ENCODE measurements at places on chromosomes 5 and 9. TPM values are rescaled to one million over a fixed set of nuclear protein-coding genes. Genes with fewer than 3 reads are reported as not detected.

CA9 gene
- 0.21 TPM for total RNA-seq

GRCh38 chr5:156920861-156921431 lies 42.1 kb downstream of the TIMD4 start:
- DNase-seq = no peak

HTR4 gene
- total RNA-seq = not detected

PTGDS gene
- 1.2 TPM for total RNA-seq

LRRC14B gene
- total RNA-seq = not detected

DNA sequence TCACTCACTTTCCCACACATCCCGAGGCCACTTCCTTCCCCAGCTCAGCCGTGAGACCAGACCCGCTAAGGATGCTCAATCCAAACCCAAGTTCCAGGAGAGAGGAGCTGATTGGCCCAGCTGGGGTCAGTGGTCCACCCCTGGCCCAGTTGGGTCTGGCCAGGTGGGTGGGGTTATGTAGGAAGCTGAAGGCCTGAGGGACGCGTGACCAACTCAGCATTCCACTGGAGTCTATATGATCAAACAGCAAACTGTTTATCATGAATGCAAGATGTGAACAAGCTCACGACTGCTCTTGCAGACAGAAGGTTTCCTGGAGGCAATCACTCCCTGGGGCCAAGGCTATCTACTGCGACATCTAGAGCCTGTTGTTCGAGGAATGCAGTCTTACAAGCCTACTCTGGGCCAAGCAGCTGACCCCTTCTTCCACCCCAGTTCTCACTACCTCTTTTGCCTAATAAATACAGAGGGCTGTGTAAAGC lies 4.9 kb upstream of the RAPGEF1 start:
- DNase-seq = no peak

DNA sequence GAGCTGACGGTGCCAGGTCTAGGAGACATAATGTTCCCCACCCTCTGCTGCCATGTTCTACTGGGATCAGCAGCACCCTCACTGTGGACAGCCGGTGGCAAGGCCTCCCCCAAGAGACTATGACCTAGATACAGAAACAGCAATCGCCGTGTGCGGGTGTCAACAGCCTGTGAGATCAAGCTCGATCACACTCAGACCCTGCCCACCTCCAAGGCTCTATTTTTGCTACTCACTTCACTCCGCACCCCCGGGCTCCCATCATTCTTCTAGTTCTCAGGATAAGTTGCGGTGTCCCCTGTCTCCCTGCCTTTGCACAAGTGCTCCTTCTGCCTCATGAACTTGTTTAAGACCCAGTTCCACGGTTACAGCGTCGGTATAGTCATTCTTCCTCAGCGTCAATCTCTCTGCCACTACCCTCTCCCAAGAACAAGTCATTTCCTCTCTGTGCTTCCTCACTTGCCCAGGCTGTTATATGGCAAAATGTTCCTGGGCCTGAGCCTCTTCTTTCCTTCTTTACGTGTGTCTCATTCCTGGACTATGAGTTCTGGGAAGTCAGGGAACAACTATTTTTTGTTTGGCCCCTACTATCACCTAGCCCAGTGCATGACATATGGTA lies 5.4 kb upstream of the DOCK8 start:
- no peak for DNase-seq

OR1N1 gene
- not detected for total RNA-seq

- DNase-seq = no peak
These were observed 98.0 kb downstream of the ARL15 start for GRCh38 chr5:54212331-54212730.

DNA sequence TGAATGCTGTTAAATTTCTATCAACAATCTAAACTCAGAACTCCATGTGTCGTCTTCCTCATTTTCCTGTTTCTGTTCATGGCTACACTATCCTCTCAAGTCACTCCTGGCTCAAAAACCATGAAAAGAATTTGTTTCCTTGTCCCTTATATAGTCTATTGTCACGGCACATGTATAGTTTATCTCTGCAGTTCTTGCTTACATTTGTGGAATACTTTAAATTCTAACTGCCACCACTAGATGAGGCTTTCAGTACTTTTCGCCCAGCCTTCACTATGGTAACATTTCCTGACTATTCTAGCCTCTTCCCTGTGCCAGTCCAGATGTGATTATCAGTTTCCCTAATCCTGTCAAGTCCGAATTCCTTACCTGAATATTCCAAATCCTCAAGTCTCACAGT lies 34.6 kb downstream of the PKD2L2 start:
- DNase-seq = no peak

TDRD7 gene
- 15.3 TPM for total RNA-seq

DNA sequence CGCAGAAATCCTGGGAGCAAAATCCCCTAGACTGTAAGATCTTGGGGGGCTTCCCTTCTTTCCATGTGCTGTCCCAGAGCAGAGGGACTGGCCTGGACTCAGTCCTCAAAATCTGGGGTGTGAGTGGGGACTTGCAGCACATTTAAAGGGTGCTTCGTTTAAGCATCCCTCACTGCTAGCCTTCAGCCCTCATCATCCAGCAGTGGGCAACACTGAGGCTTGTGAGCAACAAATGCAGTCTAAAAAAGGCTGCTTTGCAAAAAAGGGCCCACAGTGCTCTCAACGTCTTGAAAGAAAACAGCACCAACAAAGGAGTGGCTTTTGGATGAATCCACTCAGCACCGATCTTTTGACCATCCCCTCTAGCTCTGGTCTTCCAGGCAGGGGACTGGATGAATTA lies 128.3 kb upstream of the TBC1D2 start:
- no peak for DNase-seq

DNA sequence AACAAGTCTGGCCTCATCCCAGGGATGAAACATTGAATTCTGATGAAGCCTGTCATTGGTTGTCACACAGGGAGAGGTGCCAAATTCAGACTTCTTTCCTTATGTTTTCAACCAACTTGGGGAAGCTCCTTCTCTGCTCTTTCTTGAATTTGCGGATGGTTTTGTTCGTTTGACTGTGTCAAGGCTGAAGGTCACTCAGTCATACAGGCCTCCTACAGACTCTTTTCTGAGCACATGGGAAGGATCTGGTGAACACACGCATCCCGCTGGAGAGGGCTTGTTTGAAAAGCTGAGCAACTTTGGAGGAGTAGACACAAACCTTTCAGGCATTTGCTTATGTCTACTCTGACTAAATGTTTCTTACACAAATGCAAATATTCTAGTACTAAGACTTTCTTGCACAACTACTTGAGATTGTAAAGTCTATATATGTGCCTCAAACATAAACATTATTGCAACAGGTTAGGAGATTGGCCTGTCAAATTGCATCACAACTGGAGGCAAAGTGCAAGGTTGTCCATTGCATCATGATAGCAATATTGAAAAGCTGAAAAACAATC lies 151.5 kb upstream of the NR3C1 start:
- DNase-seq = no peak

- DNase-seq = no peak
These were observed 29.6 kb downstream of the RNF145 start for GRCh38 chr5:159179529-159180305.

DNA sequence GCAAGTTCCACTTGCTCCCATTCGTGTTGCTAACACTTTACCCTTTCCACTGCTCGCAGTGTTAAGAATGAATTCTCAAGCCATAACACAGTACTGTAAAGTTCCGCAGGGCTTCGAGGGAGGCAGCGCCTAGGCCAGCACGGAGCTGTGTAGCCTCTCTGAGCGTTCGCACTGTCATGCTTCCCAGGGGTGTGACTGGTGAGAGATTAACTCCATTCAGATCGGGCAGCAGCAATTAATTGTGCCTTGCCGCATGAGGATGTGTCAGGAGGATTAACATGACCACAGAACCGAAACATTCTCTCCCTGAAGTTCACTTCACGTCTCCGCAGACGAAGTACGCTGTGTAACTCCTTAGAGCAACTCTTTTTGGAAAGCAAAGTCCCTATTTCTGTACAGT lies 23.2 kb downstream of the ZBTB34 start:
- DNase-seq = no peak

PDGFRB gene
- 68.9 TPM for total RNA-seq

DNA sequence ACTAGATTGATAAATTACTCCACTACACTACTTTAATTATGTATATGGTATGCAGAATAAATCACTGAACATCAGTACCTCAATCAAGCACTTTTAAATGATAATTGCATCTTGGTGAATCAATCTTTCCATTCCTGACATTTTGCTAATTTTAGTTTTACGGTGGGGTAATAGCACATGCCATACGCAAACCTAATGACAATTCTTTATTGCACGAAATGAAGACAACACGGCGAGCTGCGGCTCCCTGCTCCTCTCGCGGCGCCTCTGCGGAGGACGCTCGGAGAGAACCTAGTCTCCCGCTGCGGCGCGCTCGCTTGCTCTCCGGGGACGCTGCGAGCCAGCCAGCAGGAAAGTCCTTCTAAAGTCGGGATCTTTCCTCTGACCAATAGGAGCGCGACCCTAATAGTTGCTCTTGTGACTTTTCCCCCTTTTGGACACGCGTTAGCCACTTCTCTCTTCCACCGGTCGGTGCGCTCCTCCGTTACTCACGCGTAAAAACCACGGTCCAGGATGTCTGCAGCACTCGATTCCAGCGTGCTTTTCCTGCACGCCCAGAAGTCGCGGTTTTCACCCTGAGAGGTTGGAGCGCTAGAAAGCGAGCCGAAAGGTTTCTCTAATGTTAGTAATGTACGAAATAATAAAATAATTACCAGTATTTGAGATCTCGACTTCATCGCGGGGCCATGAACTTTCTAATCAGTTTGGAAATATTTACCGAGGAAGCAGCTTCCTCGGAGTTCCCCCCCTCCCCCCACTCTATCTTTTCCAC lies 1.0 kb upstream of the MEF2C start:
- no peak for DNase-seq

GRCh38 chr5:105283134-105283533 lies 1720.5 kb upstream of the NUDT12 start:
- no peak for DNase-seq

GRCh38 chr5:53438079-53438478 lies 42.4 kb upstream of the FST start:
- DNase-seq = no peak

- no peak for DNase-seq
These were observed 138.3 kb downstream of the HSD17B3 start for GRCh38 chr9:96163712-96164111.

Measured in activated CD8-positive, alpha-beta memory T cell treated with anti-CD3 and anti-CD28 coated beads, Interleukin-2, amount 10 ng/mL, durations not matched to agents 7 days and 5 days (primary cell).